ENCODE measurements at places on chromosomes 6 and 20. TPM values are rescaled to one million over a fixed set of nuclear protein-coding genes. Genes with fewer than 3 reads are reported as not detected.

The MLIP gene
- total RNA-seq: not detected

GRCh38 chr20:48995589-48995988, 50.5 kb upstream of the CSE1L start:
- no peak overlapping the region for H3K27ac ChIP-seq
- H3K4me1 ChIP-seq: peaks cover 3% of the 10 kb centered on the region
- H3K36me3 ChIP-seq: peaks cover 53% of the 10 kb centered on the region
- no peaks in the 10 kb centered on the region for H3K27me3 ChIP-seq

DNA sequence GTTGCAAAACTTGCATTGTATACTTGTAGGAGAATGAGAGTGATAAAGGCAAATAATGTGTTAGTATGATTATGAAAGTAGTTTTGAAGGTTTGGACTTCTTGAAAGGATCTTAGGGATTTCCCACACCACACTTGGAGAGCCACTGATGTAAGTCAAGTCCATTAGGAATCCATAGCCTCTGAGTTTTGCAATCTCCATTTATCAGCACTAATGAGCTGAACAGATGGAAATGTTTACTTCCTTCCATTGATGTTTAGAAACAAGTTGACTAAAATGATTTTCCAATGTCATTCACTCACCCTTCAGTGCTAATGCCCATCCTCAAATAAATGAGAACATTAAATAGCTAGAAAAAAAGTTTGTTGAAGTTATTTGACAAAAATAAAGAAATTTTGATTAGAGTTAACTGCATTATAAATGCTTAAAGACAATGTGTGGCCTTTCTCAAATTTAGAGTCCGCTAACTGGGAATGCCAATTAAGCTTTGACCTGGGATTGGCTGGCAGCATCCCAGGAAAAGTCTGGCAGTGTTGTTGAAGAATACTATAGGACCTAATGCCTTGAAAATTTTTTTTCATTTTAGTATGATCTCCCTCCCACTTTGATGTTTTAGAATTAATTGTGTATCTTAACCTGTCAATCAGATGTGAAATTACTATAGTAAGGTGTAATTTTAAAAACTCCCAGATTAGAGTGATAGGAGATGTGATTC, 68.0 kb downstream of the SLC35F1 start:
- no peak for DNase-seq
- H3K36me3 ChIP-seq: no peaks in the 10 kb centered on the region
- no peak overlapping the region for H3K4me3 ChIP-seq
- H3K27me3 ChIP-seq: peaks cover 7% of the 10 kb centered on the region
- no peaks in the 10 kb centered on the region for H3K4me1 ChIP-seq

DNA sequence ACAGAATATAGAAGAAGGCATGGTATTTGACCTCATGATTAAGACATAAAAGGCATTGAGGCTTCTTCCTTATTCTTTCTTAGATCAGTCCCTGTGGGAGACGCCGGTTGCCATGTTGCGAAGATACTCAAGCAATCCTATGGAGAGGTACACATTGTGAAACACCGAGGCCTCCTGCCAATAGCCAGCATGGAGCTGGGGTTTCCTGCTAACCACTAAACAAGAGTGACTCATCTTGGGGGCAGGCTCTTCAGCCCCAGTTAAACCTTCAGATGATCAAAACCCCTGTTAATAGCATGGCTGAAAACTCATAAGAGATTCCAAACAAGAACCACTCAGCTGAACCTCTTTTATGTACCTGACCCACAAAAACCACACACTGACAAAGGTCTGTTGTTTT, 478.8 kb downstream of the CD83 start:
- peaks cover 3% of the 10 kb centered on the region for H3K4me1 ChIP-seq
- no peak overlapping the region for H3K27ac ChIP-seq
- DNase-seq: no peak

Data from activated CD4-positive, alpha-beta memory T cell treated with anti-CD3 and anti-CD28 coated beads, Interleukin-2, amount 10 ng/mL, durations not matched to agents 7 days and 5 days (primary cell).